HAP-1 (cell line): ENCODE measurements at places on chromosomes 7 and 10.

DNA sequence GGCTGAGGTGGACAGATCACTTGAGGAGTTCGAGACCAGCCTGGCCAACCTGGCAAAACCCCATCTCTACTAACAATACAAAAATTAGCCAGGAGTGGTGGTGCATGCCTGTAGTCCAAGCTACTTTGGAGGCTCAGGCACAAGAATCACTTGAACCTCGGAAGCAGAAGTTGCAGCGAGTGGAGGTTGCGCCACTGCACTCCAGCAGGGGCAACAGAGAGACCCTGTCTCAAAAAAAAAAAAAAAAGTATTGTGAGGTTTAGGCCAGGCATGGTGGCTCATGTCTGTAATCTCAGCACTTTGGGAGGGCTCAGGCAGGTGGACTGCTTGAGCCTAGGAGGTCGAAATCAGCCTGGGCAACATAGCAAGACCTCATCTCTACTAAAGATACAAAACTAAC is 16.0 kb downstream of the TET1 start:
- no peak for DNase-seq

DNA sequence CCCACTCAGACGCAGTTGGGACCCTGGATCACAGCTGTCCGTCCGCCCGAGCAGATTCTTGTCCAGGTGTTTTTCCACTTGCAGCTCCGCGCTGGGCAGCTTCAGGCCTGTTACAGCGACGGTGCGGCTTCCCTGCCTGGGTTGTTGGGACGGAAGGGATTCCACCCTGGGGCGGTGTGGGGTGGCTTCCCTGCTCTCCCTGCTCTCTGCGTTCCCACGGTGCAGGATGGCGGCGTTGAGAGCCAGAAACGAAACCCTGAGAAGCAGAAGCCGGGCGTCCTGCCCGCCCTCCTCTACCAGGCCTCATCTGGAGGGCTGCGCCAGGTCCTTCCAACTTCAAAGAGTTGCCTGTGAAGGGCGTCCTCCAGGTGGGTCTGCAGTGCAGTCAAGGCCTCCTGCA is 194.4 kb downstream of the ADARB2 start:
- DNase-seq = no peak

DNA sequence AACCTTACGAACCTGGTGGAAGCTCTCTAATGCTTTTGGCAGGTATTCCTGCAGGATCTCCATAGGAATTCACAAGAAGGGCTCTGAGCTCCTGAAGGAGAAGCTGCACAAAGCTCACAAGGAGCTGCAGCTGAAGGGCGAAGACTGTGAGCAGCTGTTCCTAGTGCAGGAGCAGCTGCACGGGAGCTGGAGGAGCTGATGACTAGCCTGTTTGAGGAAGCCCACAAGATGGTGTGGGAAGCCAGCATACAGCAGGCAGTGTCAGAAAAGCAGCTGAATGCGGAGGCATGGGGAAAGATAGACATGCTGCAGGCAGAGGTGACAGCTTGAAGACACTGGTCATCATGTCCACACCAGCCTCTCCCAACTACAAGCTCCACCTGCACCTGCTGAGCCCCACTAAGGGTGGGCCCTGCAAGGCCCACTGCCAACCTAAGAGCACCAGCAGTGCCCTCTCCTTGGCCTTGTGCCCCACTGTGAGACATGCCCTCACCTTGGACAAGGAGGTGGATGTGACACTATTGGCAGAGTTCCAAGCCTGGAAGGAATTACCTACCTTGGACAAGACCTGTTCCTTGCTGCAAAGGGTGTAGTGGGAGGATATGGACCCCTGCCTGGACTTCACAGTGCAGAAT is 250.6 kb downstream of the BBS9 start:
- no peak for DNase-seq

GRCh38 chr10:131882590-131883451 is 18.0 kb upstream of the PPP2R2D start:
- no peak for DNase-seq

GRCh38 chr10:110356628-110357245 is 52.0 kb upstream of the SMNDC1 start:
- DNase-seq = no peak
